ENCODE measurements at places on chromosomes 3 and 15. TPM values are rescaled to one million over a fixed set of nuclear protein-coding genes. Genes with fewer than 3 reads are reported as not detected.

PRR20G gene
- not detected for total RNA-seq

KBTBD13 gene
- total RNA-seq = not detected

ADCY5 gene
- total RNA-seq = not detected

DNASE1L3 gene
- not detected for total RNA-seq

CXCR6 gene
- total RNA-seq = not detected

CHRFAM7A gene
- total RNA-seq = 5.3 TPM

SENP8 gene
- total RNA-seq = 1.9 TPM

SLC35G2 gene
- 21.9 TPM for total RNA-seq

CCDC39 gene
- total RNA-seq = 0.14 TPM

IL5RA gene
- total RNA-seq = not detected
